ENCODE measurements at places on chromosomes 12 and 14.

GRCh38 chr14:22184157-22184829 lies 404.7 kb downstream of the DAD1 start:
- DNase-seq: no peak

GRCh38 chr12:81123611-81124010 lies 45.7 kb downstream of the ACSS3 start:
- DNase-seq: no peak

GRCh38 chr12:64097366-64098105 lies 124.6 kb downstream of the KICS2 start:
- DNase-seq: no peak

DNA sequence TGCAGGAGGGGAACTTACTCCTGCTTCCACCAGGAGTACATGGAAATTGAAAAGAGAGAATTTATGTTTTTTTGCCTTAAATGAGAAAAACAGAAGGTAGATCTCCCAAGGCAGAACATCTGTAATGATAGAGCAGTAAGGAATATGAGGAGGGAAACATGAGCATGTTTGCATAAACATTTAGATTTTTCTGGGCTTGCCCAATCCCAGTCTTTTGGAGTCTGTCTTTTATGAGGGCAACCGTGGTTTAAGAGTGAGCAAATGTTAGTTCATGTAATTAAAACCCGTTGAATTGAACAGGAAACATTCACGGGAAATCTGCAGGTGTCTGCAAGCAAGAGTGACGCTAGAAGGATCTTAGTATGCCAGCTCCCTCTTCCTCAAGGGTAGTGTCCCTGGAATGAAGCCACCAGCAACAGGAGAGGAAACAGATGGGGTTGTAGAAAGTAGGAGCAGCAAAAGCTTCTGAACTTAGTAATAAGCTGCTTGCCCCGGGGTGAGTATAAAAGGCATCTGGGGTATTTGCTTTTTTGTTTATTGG lies 79.3 kb downstream of the ARF6 start:
- DNase-seq: peak; percentile 10

DNA sequence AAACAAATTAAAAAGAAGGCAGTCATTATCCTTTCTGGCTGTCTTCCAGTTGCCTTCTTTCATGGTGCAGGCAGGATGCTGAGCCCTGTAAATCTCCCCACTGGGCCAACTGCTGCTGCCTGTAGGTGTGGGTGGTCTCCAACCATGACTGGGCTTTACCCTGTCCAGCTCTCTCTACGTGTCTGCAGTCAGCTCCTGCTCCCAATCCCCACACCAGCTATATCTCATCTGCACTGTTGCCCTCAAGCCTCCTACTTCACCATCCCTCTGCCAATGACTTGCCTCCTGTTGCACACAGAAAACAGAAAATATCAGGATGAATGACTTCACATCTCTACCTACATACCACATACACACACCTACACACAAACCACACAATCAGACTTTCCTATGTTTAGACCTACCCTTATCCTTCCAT lies 39.7 kb upstream of the PSMA6 start:
- no peak for DNase-seq

DNA sequence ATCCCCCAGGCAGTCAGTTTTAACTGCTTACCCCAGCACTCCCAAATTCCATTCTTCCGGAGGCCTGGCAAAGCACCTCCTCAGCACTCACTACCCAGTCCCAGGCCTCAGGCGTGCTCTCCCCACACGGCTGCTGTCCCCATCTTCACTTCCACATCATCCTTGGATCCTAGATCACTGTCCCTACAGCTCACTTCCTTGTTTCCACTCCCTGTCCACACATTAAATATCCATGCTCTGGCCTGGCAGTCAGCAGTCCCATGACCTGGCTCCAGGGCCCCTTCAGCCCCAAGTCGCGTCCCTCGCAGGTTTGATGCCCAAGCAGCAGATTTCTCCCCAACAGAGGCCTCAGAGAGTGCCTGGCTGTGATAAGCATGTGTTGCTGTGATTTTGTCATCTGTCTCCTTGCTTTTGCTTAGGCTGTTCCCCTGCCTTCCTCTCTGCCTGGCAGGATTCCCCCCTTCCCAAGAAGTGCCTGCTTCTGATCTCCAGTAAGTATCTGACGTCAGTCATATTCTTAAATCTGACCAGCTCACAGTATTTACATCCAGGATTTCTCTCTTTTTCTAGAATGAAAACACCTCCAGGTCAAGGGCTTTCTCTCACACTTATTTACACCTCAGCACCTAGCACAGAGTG lies 241.7 kb downstream of the ZFP36L1 start:
- no peak for DNase-seq

- no peak for DNase-seq
Measured at GRCh38 chr12:25833657-25834056, 124.8 kb upstream of the RASSF8 start.

GRCh38 chr14:22466491-22466890 lies 122.5 kb downstream of the DAD1 start:
- peak; percentile 72 for DNase-seq

DNA sequence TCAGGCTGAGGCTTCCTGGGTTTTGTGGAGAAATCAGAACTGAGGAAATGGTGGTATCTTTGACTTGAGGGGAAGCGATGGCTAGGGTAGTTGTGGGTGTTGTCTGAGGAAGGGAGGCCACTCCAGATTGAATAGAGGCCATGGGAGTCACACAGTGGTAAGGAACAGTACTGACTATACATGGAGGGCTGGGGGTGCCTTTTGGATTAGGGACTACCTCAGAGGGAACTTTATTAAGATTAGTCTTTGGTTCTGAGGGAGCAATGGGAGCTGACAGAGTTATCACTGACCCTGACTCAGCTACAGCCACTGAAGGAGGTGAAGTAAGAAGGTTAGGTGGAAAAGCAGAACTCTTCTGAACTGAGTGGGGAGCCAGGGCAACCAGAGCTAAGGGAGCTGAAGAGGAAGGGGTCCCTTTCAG lies 4.4 kb downstream of the NACA start:
- peak; percentile 72 for DNase-seq

DNA sequence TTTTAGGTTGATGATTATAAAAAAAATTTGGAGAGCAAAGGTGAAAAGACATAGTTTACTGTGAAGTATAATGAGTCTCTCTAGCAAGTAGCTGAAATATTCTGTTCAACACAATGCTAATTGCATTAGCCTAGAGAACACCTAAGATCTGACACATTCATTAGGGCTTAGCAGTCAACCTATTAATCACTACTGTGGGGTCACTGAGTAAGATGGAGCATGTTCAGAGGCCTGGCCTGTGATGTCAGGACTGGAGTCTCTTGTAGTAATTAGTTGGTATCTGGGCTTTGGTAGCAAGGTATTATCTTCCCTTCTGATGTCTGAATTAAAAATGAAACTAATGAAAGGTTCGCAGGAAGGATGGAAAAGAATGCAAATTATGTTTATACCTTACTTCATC lies 112.7 kb downstream of the SLC16A7 start:
- no peak for DNase-seq

DNA sequence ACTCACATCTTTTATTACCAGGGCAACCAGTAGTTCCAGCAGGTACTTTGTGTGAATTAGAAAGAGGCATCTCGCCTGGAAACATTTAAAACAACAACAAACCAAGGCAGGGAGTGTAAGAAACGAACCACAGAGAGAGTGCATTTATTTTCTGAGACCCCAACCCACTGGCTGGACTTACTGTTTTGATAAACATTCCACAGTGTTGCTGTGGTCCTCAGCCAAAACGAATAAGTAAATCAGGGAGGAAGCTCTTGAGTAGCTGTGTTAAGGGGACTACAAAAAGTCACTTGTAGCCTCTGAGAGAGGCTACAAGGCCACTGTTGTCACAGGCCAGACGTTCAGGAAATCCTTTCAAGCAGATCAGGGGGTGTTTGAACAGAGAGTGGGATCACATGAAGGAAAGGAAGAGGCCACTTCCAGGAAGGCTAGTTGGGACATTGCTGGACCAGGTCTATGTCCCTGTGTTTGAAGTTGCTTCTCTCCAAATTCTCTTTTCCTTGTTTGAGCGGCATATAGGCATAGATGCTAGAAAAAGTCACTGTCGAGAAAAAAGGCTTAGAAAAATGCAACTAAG lies 33.8 kb downstream of the DMAC2L start:
- no peak for DNase-seq

GRCh38 chr14:71733210-71733883 lies 198.9 kb upstream of the RGS6 start:
- DNase-seq: no peak

GRCh38 chr12:51630986-51631385 lies 40.0 kb downstream of the SCN8A start:
- no peak for DNase-seq

DNA sequence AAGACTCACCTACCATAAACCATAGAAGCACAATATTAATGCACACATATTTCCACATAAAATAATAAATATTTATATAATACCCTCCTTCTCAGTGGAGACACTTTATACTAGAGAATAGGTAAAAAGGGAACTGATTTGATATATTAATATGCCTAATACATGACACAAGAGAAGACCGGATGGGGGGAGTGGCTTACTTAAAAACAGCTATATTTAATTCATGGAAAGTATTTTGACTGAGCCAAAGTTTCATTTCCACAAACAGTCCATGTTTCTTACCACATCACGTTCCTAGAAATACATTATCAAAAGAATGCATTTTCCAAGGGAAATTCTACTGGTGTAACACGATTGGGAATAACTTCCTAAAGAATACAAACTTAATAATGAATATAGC lies 63.4 kb downstream of the ITPR2 start:
- no peak for DNase-seq

DNA sequence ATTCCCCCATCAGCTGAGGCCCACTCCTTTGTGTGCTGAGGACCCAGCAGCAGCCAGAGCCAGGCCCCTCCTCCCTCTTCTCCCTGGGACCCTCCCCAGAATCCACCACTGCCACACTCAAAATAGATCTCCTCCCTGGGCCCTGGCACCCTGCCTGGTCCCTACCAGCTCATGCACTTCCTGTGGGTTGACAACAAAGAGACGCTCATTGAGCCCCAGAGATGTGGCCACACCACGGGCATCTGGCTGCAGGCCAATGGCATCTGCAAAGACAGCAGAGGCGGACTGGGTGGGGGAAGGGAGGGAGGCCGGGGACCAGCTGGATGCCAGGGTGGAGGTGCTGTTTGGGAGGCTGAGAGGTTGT lies 16.0 kb upstream of the ENDOU start:
- DNase-seq: peak; percentile 65

DNA sequence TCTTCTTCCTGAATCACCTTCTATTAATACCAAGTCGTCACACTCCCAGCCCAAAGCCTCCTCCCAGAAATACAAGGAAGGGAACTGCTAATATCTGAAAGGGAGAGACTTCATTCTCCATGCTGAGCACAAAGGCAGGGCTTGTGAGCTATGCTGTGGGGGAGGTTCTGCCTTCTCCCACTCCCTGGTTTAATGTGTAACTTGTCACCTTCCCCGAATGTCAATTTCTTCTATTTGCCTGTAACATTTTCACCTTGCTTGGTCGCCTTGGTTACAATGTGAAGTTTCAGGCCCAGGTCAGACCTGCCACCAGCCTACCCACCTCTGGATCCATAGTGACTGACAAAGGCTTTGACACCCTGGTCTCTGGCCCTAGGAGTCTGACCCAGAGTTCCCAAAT lies 82.0 kb upstream of the ESRRB start:
- no peak for DNase-seq

- no peak for DNase-seq
Measured at GRCh38 chr12:11147420-11147819, 13.0 kb upstream of the TAS2R30 start.

GRCh38 chr12:46675736-46676135 lies 150.1 kb downstream of the SLC38A4 start:
- peak; percentile 45 for DNase-seq

GRCh38 chr12:12531194-12531593 lies 31.5 kb downstream of the DUSP16 start:
- no peak for DNase-seq

DNA sequence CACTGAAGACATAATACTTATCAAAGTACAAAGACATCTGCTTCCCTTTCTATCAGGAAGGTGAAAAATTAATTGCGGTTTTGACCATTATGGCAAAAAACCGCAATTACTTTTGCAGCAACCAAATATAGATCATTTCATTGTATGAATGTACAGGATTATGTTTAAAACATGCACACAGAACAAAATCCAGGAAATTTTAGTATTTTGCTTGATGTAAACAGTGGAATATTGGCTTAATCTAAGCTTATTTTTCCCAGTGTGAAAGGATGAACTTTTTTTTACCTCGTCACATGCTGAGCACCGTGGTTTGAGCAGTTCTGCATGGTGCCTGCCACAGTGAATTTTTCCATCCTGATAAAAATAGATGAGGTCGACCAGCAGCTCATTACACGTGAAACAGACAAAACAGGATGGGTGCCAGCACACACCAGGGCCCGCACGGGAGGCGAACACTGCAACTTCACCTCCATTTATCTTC lies 121.2 kb downstream of the PRICKLE1 start:
- peak; percentile 46 for DNase-seq

DNA sequence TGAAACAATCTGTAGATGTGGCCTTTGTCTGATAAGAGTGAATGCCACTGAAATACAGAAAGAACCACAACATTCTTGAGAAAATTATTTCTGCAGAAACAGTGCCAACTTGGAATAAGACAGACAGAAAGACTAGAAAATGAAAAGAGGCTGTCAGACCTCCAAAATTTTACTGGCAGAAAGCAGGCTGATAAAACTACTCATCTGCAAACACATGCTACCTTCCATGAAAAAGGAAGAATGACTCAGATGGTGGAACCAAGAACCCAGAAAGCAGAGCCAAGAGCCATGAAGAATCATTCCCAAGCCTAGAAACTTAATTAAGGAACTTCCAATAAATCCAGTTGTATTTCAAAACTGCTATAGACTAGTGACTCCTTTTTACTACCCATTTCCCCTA lies 31.9 kb upstream of the OSBPL8 start:
- DNase-seq: no peak

DNA sequence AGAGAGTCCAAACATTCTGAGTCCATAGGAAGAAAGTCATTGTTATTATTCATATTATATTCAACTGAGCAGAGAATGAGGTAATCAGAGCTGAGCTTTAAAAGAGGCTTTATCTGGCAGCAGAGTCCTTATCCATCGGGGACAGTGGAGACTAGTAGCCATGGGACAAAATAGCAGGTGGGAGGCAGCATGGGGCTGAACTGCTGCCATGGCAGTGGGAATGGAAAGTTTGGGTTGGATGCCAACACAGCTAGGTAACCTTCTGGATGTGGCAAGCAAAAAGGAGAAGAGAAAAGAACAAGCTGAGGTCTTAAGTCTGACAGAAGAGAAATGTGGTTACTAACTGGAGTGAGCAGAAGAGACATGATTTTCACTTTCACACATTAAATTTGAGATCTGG lies 71.0 kb upstream of the CDKN3 start:
- no peak for DNase-seq

DNA sequence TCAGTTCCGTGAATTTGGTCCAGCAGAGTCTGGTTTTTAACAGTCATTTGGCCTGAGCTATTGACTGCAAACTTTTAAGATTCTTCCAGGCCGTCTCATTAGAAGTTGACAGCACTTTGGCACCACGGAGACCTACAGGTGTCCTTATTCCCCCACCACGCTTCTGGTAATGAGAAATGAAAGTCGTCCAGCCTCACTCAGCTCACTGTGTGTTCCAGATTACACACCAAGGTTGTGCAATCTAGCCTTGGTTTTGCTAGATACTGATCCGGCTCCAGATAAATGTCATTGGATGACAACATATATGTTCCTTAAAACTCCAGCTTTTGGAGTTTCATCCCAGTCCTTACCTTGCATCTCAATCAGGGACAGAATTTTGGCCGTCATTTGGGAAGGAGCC lies 210.4 kb downstream of the CHST11 start:
- peak; percentile 54 for DNase-seq

GRCh38 chr12:120980800-120981368 lies 2.5 kb downstream of the HNF1A start:
- DNase-seq: no peak
